CD4-positive, alpha-beta T cell treated with Interleukin-1 beta for 1 hour (primary cell): ENCODE measurements at places on chromosomes 11 and 22.

DNA sequence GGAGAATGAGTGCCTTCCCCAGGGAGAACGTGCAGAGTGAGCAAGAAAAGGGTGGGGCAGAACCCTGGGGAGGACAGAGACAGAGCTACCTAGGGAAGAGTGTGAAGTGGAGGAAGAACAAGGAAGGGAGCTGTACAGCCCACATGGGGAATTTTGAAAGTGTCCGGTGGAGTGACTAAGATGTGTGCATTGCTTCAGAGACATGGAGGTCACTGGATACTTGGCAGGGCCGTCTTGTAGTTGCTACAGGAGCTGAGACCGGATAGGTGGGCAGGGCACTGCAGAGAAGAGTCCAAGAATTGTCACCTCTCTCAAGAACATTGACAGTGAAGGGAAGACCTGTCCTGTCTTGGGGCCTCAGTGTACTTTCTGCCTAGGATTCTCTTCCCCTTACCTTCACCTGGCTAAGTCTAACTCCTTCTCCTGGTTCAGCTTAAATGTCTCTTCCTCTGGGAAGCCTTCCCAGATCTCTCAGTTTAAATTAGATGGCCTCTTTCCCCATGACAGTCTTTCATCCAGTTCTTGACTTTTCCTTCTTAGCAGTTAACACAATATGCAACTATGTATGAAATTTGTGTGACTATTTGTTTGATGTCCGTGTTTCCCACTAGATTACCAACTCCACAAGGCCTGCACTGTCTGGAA, 9.2 kb upstream of the P2RY6 start:
- no peak for DNase-seq

DNA sequence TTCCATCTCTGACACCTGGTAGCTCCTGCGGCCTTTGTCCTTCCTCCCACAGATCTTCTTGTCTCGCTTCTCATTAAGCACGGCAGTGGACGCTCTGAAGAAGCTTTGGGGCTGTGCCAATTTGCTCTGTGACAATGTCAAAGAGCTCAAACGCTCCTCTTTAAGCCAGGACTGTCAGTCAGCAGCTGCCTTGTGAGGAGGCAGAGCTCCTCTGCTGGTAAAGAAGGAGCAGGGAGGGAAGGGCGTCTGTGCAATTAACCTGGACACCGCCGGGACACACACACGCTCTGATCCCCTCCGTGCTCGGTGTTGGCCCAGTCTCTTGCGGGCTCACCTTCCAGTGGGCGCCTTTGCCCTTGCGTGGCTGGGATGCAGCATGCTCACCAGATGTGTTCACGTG, 373.9 kb downstream of the BRD1 start:
- DNase-seq = no peak

GRCh38 chr22:34567367-34567766, 498.6 kb upstream of the ISX start:
- DNase-seq = no peak

DNA sequence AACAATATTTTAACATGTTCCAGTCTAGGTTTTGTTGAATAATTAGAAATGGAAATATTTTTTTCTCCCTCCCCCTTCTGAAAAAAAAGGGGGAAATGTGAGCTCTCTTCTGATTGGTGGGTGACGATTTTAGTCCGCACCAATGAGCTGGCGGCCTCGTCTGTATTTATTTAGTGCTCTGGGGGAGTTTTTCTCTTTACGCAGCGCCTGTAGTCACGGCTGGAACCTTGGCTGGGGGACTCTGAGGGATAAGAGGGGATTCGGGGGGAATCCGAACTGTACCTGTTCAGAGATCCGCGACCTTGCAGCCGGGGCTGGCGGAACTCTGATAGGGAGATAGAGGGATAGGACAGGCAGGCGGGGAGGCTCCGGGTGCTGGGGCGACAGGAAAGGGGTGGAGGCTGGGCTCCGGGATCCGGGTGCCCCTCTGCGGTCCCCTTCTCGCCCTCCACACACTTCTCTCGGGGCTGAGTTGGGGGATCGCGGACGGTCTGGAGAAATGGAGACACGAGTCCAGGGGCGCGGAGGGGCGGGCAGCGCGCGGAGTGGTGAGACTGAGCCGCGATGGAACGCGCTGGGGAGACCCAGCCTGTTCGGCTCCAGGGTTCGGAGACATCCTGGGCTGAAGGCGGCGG, 99.7 kb upstream of the HSD17B12 start:
- no peak for DNase-seq

DNA sequence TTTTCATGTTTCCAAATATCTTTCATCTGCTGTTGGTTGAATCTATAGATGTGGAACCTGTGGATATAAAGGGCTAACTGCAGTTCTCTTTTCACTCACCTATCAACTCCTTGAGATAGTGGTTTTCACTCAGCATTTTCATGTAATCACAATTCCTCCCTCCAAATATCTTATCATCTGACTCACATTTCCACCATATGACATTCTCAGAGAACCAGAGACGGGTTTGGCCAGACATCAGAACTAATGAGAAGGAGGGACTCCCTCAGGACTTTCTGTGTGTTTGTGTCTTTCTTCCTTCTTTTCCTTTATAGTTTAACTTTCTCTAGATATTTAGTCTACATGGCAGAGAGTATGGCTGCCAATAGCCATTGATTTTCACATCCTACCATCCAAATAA, 134.8 kb upstream of the DDI1 start:
- DNase-seq = no peak

GRCh38 chr22:23751441-23751996, 607 bp upstream of the ZNF70 start:
- DNase-seq = no peak

DNA sequence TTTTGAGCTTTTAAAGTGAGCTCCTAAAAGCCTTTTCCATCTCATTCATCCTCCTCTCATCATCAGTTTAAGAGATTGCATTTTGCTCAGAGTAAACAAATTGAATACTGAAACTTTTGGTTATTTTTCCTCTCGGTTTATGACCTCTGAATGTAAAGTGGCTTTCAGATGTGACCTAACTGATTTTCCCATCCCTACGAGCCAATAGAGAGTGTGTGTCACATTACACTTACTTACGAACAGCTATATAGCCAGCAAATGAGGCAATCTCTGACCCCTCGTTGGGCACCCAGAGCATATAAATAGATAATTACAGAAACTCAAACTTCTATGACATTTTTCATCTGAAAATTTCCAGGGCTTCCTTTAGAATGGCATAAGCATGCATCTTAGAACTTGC, 317.7 kb downstream of the OPCML start:
- DNase-seq = no peak

- DNase-seq = peak; percentile 80
These were observed at the start of the genes C11orf21 and TSPAN32 for GRCh38 chr11:2301631-2302305. Gene C11orf21 (minus strand): TSS chr11:2301918. CDS start chr11:2301808, 110 bp downstream. Gene TSPAN32 (plus strand): TSS chr11:2302013. CDS start chr11:2302150, 137 bp downstream.

DNA sequence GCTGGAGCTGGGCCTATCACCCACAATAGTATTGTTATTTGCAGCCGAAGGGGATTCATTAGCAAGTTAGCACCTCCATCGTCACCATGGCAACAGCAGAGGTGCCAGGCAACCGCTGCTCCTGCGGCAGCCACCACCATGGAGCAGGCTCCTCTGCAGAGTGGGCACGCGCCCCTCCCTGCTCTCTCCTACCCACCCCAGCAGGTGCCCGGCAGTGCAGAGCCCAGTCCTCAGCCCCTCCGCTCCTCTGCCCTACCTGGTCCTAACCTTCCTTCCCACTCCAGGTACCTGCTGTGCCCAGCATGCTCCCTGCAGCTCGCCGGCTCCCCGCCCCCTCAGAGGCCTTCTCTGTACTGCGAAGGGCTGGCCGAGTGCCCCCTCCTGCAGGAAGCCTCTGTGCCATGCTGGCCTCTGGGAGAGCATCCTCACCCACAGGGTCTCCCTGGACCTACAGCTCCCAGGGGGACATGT, 3.6 kb downstream of the DUSP8 start:
- peak; percentile 77 for DNase-seq

- DNase-seq = no peak
These were observed 17.5 kb upstream of the ACCSL start for GRCh38 chr11:44029977-44030911.

DNA sequence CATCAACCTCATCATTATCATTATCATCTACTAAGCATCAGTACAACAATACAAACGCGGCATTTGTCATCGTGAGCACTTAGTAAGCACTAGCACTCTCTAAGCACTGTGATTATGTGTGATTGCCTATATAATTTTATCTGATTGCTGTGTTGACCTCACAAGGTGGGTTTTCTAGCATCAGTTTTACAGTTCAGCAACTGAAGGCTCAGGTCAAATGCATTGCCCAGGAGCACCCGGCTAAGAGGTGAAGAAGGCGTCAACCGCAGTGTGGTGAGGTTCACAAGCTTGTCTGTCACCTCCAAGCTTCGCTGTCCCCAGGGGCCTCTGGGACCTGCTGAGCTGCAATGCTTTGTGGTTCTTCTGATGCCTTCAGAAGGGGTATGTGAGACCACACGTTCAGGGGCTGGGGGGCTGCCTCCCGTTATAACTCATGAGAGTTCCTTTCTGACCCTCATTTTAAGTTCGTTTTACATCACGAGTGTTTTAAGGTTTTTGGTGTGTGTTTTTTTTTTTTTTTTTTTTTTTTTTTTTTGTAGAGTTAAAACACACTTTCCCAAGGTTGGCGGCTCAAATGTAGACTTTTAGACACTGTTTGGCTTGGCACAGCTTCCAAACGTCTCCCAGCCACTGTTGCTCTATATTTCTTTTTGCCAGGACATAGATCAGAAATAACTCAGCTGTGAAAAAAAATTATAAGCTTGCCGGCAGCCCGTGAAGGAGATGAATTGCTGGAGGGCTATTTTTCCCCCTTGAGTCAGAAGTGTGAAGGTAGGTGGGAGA, 33.8 kb upstream of the SCUBE1 start:
- peak; percentile 50 for DNase-seq

DNA sequence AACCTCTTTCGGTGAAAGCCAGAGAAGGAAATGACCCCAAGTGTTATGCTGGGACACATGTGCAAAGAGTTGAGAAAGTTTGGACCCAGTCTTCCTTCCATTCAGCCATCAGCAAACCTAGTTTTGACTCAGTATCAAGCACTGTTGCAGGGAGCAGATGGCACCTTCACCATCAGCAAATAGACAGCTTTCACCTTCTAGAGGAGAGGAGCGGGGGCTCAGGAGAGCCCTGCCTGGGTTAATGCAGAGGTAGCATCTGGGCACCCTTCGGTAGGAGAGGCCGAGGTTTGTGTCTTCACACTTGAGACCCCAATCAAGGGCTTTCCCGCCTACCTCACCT, 16.2 kb upstream of the MFRP start:
- DNase-seq = no peak

DNA sequence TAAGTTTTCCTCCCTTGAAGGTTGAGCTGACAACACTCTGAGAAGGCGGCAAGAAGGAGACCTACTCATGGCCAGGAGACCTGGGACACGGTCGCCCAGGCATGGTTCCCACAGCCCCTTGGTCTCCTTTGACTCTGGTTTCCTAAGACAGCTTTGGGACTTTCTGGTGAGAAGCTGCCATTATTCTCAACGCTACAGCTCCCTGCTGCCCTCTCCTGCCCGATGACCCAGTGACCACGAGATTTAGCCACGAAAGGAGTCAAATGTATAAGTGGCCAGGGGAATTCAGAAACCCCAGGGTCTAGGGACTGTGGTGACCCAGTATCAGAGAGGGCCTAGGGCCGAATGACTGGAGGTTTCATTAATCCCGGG, 699 bp upstream of the SDF2L1 start:
- DNase-seq = peak; percentile 20

- no peak for DNase-seq
These were observed 328.6 kb downstream of the TMEM135 start for GRCh38 chr11:87366346-87366745.

DNA sequence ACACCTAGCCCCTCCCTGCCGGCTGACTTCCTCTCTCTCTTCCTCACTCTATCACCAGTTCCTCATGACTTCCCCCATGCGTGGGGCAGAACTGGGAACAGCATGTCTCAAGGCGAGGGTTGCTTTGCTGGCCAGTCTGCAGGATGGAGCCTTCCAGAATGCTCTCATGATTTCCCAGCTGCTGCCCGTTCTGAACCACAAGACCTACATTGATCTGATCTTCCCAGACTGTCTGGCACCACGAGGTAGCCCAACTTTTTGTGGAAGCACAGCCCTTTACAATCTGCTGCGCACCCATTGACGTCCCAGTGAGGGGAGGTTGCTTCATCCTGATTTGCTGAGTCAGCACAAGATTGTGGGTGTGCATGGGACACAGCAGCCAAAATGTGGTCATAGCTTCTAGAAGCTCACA, 8.6 kb downstream of the TCN2 start:
- DNase-seq = no peak

- no peak for DNase-seq
These were observed 9.1 kb downstream of the FLRT1 start for GRCh38 chr11:64044730-64045393.

DNA sequence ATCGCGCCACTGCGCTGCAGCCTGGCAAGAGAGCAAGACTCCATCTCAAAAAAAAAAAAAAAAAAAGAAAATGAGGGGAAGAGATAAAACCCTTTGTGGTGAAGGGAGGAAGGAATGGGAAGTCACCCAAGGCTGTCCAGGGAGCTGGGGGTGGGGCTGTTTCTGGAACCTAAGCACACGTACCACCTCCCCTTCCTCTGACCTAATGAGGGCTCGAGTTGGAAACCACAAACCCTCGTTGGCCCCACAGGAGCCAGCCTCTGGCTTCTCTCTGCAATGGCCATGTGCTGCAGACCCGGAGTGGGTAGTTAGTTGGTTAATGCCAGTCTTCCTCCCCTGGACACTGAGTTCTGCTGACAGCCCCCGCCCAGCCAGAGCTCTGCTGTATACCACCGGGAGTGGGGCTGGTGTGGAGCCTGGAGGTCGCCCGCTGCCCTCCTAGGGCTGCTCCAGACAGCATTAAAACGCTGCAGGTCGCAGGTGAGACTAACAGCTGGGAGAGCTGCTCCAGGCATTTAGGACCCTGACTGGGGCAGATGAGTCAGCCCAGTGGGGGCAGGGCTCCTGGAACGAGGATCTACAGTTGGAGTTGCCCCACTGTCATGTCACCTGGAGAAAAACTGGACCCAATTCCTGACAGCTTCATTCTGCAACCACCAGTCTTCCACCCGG, at the start of gene LGALS12:
Gene LGALS12 (plus strand): TSS at position 228 of the 672 bp plus-strand sequence. CDS start 375 bp downstream, at position 603.
- no peak for DNase-seq

GRCh38 chr11:75478783-75479596, 46.0 kb upstream of the KLHL35 start:
- DNase-seq = no peak

DNA sequence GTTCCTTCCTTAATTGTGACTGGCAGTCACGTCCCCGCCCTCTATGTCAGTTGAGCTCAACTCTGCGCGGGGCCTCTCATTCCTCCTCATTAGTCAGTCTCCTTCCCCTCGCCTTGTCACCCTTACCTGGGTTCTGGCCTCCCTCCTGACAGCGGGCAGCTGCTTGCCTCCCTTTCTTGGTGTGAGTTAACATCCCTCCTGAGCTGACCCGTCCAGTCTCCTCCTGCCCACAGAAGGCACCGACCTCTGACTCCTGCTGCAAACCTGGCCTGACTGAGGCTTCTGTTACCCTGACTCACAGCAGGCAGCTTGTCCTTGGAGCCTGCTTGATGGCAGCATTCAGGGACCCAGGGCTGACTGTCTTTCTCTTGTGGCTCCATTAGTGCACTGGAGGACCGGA, 45.2 kb downstream of the GRIK4 start:
- DNase-seq = no peak
